Dorsolateral prefrontal cortex (tissue), 122 donors: ENCODE measurements at places on chromosomes 12 and 14. TPM values are rescaled to one million over a fixed set of nuclear protein-coding genes. Genes with fewer than 3 reads are reported as not detected.

DNA sequence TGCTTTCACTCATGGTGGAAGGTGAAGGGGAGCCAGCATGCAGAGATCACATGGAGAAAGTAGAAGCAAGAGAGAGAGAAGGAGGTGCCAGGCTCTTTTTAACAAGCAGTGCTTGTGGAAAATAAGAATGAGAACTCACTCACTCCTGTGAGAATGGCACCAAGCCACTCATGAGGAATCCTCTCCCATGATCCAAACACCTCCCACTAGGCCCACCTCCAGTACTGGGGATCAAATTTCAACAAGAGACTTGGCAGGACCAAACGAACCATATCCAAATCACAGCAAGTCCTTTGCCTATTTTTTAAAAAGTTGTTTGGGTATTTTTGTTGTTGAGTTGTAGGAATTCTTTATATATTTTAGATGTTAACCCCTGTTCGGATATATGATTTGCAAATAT is 245.9 kb upstream of the ARID2 start:
- DNase-seq = no peak

GRCh38 chr12:131755305-131756113 is 44.6 kb downstream of the SFSWAP start:
- no peak for DNase-seq

GRCh38 chr14:83208341-83208740 is 1674.7 kb upstream of the SEL1L start:
- DNase-seq = no peak

- no peak for DNase-seq
These were observed 173.8 kb downstream of the SYNE2 start for GRCh38 chr14:64026600-64026999.

GRCh38 chr12:97003276-97003675 is 96.2 kb downstream of the NEDD1 start:
- no peak for DNase-seq

- DNase-seq = no peak
These were observed 33.7 kb upstream of the SGPP1 start for GRCh38 chr14:63761351-63762117.

DNA sequence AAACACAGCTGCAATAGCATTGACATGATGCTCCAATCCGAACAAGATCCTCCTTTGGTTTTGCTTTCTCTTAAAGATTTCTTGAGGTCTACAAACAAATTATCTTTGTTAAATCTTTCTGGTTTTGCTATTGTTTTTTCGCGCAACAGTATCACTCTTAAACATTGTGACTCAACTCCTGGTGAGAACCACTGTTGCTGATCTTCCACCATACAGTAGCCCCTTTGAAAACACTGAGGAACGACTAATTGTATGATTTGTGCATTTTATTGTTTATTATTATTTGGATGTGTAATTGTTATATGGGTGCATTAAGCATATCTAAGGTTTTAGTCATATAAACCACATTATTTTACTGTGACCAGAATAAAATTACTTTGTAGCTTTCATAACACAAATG is 282.8 kb downstream of the EGLN3 start:
- no peak for DNase-seq

GRCh38 chr12:68727776-68728175 is 18.2 kb upstream of the SLC35E3 start:
- no peak for DNase-seq

DNA sequence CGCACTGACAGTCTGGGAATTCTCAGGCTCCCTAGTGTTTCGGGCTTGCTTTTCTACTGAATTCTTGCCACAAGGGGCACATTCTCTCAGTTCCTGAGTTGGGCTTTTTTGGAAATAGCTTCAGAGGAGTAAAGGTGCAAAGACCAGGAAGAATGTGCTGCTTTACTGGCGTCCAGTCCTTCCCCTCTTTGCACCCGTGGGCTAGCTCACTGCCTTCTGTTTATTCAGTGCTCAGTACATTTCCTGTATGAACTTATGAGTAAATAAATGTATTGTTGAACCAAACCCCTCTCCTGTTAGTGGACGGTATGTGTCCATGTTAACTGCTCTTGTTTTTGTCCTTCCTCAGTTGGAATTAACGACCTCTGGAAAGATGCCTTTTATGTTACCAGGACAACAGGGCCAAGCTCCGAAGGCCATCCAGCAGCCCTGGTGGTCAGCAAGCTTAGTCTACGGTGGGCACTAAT is 24.0 kb downstream of the GSG1 start:
- DNase-seq = no peak

DNA sequence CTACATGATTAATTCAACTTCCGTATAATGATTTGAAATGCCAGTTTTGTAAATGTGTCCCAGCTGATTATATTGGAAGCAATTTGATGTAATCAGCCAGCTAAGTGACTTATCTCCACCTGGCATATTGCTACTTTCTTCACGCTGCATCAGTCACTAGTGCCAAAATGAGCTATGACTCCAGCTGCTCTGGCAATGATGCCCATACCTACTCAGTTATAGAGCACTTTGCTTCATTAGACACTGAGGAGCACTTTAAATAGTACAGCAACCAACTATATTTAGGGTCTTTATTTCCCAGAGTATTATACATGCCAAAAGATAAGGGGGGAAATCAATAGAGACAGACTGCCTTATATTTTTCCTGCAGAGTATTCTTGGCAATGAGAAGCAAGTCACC is 67.9 kb upstream of the LIN7A start:
- no peak for DNase-seq

- no peak for DNase-seq
These were observed 2.3 kb upstream of the PRPH start for GRCh38 chr12:49292729-49293055.

DNA sequence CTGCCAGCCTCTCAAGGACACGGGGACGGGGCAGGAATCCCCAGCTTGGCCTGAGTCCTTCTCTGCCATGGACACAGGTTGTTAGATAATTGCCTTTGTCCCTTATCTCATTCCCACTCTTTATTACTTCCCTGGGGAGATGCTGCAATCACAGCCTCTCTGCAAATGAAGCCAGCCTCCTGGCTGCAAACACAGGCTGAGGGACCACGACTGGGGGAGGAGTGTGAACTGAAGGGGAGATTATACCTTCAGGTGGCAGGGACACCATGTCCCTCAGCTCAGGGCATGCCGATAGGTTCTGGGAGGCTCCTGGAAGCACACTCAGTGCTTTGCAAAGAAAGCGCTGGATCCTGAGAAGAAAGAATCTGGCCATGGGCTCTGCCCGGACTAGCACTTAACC is 16.1 kb upstream of the CHGA start:
- DNase-seq = peak; percentile 56

GRCh38 chr14:36524220-36524837 is 4.3 kb upstream of the NKX2-1 start:
- no peak for DNase-seq

Gene CIPC
- total RNA-seq = 104 TPM

Gene VEZT
- total RNA-seq = 142 TPM

Gene PTPRO
- 24.2 TPM for total RNA-seq

Gene C12orf54
- 2.2 TPM for total RNA-seq
